ENCODE measurements at places on chromosomes 6 and 20.

- DNase-seq, result no peak
Observed at GRCh38 chr6:37868447-37868825, 48.9 kb downstream of the ZFAND3 start.

DNA sequence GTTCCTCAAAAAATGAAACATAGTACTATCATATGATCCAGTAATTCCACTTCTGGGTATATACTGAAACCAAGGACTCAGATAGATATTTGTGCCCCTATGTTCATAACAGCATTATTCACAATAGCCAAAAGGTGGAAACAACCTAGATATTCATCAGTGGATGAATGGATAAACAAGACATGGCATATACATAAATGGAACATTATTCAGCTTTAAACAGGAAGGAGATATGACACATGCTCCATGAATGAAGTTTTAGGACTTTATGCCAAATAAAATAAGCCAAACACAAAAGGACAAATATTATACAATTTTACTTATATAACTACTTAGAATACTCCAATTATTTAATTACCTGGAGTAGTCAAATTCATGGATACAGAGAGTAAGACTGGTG is 16.4 kb downstream of the PLCB1 start:
- no peak for DNase-seq

DNA sequence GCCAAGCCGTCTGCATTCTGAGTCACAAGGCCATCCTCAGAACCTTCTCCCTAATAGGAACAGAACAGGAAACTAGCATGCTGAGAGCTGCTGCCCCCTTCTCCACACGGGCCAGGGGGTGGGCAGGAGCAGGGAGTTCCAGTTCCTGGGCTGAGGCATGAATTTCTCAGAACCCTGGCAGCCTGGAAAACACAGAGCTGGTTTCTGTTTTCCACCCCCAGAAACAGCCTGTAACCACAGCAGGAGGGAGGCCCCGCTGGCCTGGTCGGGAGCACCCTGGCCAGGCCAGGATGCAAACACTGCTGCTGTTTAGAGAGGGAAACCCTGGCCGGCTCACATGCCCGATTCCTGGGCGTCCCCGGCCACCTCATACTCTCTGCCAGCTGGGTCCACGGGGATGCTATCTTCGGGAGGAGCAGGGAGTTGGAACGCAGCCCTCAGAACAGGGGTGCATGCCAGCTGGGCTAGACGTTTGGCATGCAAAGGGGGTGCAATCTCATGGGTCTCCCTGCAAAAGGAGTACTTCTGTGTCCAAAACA is 130.1 kb downstream of the NFATC2 start:
- no peak for DNase-seq

DNA sequence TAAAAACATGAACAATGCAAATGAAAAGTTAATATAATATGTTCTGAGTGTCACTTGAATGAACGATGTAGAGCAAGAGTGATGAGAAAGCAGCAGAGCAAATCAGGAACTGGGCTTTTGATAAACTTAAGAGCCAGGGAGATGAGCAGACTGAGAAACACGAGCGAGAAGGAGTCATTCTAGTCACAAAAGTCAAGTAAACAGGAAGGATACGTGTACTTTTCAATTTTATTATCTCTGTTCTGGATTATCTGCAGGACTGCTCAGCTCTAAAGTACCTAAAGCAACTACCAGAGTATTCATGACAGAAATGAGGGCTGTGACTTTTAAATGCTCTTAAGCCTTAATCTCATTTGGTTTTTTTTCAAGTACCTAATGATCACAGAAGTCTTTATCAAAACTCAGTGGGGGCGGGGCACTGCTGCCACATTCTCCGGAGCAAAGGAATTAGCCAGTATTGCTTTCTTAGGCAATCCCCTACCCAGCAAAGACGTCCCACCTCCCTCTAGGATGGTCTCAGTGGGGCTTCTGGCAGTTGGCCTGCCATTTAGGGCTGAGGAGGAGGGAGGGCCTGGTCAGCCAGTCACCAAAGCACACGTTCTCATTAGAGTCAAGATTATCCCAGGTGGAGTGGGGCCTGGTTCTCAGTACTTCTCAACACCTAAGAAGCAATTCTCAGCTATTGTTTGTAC is 8.6 kb downstream of the MAN1A1 start:
- DNase-seq, result no peak

- no peak for DNase-seq
Observed at GRCh38 chr6:112187736-112188135, 66.6 kb downstream of the LAMA4 start.

- DNase-seq, result no peak
Observed at GRCh38 chr20:17833036-17833674, 133.4 kb downstream of the BANF2 start.

DNA sequence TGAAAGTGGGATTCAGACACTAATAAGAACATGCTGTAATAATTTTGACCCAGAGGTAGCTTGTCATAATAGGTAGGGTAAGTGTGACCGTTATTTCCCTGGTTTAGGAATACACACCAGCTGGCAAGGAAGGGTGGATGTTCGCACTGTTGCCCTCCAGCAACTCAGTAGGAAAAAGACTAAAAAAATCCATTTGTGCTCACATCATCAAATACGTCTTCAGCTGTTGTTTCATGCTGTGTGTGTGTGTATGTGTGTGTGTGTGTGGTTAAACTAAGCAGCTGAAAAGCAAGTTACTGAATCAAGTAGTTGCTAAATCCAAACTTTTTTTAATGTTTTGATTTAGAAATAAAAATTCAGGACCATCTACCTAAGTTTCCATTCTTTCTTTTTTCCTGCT is 218.7 kb downstream of the TRDN start:
- no peak for DNase-seq

All from activated CD4-positive, alpha-beta memory T cell treated with anti-CD3 and anti-CD28 coated beads, Interleukin-2, amount 10 ng/mL, durations not matched to agents 7 days and 5 days (primary cell).